ENCODE measurements at places on chromosomes 6 and 20.
A peak's percentile ranks its signal among the peaks of the same experiment; 100 is the strongest.

- H3K4me3 ChIP-seq, result no peak overlapping the region
- no peaks in the 10 kb centered on the region for H3K36me3 ChIP-seq
- no peak for DNase-seq
- no peaks in the 10 kb centered on the region for H3K27me3 ChIP-seq
These were observed 41.6 kb upstream of the DUSP22 start for GRCh38 chr6:250676-251075.

GRCh38 chr20:7505835-7506221 is 434.4 kb downstream of the HAO1 start:
- no peaks in the 10 kb centered on the region for H3K27me3 ChIP-seq
- H3K27ac ChIP-seq, result no peak overlapping the region
- no peaks in the 10 kb centered on the region for H3K36me3 ChIP-seq
- H3K4me1 ChIP-seq, result no peaks in the 10 kb centered on the region
- DNase-seq, result peak; percentile 6

- no peaks in the 10 kb centered on the region for H3K36me3 ChIP-seq
- no peaks in the 10 kb centered on the region for H3K4me1 ChIP-seq
- DNase-seq, result no peak
- no peaks in the 10 kb centered on the region for H3K27me3 ChIP-seq
These were observed 185.0 kb downstream of the SLC35F1 start for GRCh38 chr6:118092086-118092485.

DNA sequence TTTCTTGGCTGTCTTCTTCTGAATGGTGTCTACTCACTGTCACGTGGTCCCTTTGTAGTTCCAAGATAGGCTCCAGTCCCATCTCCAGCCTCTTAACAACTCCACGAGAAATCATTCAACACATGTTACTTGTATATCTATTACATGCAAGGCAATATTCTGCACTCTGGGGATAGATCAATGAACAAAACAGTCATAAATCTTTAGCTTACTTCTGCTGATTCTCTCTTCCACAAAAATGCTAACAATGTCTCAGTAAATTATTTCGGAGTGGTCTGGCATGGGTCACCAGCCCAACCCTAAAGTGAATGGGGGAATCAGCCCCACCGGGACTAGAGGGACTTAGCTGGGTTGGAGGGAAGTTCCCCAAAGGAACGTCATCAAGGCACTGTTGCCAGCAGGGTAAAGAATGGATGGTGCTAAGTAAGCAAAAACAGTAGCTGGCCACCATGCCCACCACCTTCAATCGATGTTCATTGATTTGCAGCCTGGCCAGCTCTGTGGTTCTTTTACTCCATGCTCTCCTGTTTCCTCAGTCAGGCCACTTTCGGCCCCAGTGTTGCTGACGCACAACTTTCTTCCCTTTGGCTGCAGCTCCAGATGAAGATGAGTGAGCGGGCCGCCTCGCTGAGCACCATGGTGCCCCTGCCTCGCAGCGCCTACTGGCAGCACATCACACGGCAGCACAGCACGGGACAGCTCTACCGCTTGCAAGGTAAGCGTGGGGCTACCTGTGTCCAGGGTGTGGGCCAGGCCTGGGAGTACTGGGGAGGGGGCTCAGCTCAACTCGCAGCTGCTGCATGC is 167.7 kb downstream of the DOK5 start:
- no peaks in the 10 kb centered on the region for H3K27me3 ChIP-seq
- H3K4me1 ChIP-seq, result no peaks in the 10 kb centered on the region
- no peaks in the 10 kb centered on the region for H3K36me3 ChIP-seq
- H3K4me3 ChIP-seq, result no peak overlapping the region

GRCh38 chr20:35643045-35643444 is 21.7 kb downstream of the CPNE1 start:
- H3K27ac ChIP-seq, result no peak overlapping the region
- no peaks in the 10 kb centered on the region for H3K27me3 ChIP-seq
- H3K4me3 ChIP-seq, result no peak overlapping the region
- H3K36me3 ChIP-seq, result no peaks in the 10 kb centered on the region

DNA sequence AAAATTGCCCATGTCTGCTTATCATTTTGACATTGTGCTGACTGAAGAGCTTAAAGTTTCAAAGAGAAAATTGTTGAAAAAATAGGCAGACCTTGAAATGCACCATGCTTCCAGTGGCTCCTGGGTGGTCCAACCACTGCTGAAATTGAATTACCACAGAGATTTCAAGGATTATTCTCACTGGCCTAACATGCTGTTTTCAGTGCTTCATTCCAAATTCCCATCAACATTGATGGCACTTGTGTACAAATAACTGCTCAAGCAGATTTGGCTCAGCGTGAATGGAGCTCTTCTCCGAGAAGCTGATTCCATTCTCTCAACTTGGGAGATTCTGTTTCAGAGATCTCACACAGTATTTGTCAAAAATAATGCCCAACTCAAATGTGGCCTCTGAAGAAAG is 75.5 kb downstream of the LAMA4 start:
- H3K27me3 ChIP-seq, result no peaks in the 10 kb centered on the region
- H3K4me3 ChIP-seq, result no peak overlapping the region
- peaks cover 30% of the 10 kb centered on the region for H3K36me3 ChIP-seq
- peaks cover 21% of the 10 kb centered on the region for H3K4me1 ChIP-seq
- DNase-seq, result peak; percentile 48

DNA sequence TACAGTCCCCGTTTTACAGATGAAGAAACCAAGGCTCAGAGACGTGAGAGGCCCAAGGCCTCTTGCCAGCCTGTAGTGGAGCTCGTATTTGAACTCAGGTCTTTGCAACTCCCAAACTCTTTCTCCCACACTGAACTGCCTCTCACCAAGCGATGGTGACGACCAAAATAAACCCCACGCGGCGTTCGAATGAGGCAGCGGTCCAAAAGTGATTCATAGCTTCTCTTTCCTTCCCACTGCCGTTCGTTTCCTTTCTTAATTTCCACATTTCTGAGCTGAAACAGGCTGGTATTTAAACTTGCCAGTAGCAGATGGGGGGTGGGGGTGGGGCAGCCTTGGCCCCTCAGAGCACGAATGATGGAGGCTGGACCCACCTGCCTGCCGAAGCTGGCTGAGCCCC is 252.9 kb upstream of the KCNG1 start:
- H3K4me3 ChIP-seq, result no peak overlapping the region
- H3K4me1 ChIP-seq, result no peaks in the 10 kb centered on the region
- H3K27me3 ChIP-seq, result no peaks in the 10 kb centered on the region
